Stimulated activated CD4-positive, alpha-beta T cell treated with anti-CD3 and anti-CD28 coated beads, TNF-alpha, amount 100 ng/mL, for 1 hour (primary cell): ENCODE measurements at places on chromosomes 1 and 21.
A peak's percentile ranks its signal among the peaks of the same experiment; 100 is the strongest.

GRCh38 chr1:196875935-196876334 lies 11.9 kb upstream of the CFHR4 start:
- DNase-seq, result no peak

GRCh38 chr1:152515434-152515783 lies 1.1 kb downstream of the CRCT1 start:
- DNase-seq, result no peak

DNA sequence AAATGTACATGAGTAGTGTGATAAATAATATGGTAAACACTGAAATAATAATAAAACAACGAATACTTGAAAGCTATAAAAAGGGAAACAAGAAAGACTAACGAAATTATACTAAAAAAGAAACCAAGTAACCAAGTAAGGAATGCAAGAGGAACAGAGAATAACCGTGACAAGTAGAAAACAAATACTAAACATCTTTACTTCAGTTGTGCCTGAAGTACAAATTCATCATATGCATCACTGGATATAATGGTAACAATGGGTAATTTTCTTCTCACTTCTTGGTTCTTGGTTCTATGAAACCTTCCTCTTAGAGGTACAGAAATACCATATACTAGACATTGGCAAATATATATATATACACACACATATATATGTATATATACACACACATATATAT lies 1093.6 kb upstream of the B3GALT2 start:
- no peak for DNase-seq

- DNase-seq, result no peak
Measured at GRCh38 chr1:209421978-209422680, 161.4 kb upstream of the CAMK1G start.

DNA sequence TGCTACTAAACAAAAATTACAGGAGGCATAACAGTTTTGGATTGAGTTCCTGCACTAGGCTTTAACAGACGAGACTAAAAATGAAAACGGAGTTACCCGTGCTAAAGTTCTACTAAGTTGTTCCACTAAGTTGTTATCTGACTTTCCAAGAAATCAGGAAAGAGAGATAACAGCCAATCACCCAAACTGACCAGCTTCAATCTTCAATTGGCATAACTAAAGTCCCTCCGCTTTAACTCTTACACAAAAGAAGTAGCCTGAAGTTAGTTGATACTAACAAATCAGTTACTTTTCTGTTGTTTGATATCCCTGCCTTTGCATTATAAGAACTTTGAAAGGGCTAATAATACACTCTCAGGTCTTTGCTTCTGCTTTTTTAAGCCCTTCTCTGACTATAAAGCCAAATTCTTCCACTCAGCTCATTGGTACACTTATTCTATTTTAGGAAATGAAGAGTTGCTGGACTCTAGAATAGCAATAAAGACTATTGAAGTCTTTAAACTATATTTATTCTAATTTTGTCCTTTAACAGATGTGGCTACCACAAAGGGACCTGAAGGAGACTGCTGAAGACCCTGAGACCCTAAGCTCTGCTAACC lies 61.3 kb downstream of the TESK2 start:
- DNase-seq, result no peak

DNA sequence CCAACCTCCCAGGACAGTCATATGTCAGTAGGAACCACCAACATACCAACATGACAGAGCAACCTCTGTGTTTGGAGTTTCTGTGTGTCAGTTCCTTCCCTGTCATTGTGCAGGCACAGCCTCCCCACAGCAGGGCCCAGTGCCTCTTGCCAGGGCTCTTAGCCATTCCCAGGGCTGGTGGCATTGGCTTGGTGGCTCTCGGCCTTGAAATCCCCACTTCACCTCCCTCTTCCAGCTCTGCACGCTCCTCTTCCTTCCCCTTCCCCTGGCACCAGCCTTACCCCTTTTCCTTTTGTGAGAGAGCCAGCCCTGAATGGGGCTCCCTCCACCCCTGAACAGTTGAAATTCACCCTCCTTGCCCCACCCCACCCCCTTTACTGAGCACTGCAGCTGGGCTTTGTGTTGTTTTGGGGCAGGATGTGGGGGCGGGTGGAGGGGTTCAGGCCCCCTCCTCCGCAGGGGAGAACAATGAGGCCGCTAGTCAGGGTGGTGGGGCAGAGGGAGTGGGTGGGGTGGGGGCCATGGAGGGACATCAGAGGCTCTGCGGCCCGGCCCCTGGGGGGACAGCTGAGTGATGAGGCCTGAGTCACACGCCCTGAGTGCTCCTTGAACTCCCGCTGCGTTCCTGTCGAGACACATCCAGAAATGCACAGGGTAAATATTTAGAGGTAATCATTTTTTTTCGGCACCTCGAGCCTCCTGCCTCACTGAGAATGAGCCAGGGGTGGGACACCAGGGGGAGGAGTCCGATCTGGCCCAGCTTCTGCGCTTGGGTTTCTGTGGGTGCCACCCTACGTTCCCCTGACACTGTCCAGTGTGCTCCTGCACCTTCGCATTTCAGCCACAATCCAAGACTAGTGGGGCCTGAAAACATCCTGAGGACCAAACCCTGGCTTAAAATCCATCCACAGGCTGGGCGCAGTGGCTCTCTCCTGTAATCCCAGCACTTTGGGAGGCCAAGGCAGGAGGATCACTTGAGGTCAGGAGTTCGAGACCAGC lies 28.6 kb downstream of the LGR6 start:
- no peak for DNase-seq

- DNase-seq, result no peak
Measured at GRCh38 chr1:2209400-2210083, 15.0 kb upstream of the FAAP20 start.

- no peak for DNase-seq
Measured at GRCh38 chr1:213277036-213277435, 226.0 kb downstream of the RPS6KC1 start.

DNA sequence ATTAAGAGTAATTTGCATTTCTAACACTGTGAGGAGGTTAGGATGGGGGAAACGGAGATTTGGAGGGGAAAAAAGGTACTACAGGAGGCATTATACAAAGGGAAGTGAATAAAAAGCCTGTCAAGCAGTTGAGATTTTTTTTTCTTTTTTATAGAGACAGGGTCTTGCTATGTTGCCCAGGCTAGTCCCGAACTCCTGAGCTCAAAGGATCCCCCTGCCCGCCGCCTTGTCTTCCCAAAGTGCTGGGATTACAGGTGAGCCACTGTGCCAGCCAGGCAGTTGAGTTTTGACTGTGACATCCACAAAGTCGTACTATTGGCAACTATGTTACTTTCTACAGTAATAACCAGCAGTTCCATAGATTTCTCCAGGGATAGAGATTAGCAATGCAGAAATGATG lies 2.6 kb downstream of the CLCC1 start:
- DNase-seq, result no peak

GRCh38 chr1:59657873-59658465 lies 156.8 kb upstream of the HOOK1 start:
- DNase-seq, result no peak

GRCh38 chr1:205840146-205840923 lies 9.6 kb downstream of the PM20D1 start:
- DNase-seq, result no peak

DNA sequence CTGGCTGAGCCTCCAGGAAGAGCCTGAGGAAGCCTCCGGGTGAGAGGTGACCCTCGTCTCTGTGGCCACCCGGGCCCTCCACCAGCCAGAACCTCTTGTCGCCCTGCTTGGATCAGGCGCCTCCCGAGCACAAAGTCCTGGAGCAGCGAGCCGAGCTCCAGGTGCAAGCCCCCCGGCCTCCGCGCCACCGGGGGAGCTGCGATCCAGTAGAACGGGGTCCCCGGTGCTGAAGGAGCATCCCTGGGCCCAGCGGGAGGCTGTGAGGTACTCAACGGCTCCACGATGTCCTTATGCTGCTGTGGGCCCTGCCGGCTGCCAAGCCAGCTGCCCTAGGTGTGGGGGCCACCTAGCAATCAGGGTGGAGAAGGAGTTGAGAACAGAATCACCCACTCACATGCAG lies 102.8 kb downstream of the PRDM16 start:
- DNase-seq, result no peak

DNA sequence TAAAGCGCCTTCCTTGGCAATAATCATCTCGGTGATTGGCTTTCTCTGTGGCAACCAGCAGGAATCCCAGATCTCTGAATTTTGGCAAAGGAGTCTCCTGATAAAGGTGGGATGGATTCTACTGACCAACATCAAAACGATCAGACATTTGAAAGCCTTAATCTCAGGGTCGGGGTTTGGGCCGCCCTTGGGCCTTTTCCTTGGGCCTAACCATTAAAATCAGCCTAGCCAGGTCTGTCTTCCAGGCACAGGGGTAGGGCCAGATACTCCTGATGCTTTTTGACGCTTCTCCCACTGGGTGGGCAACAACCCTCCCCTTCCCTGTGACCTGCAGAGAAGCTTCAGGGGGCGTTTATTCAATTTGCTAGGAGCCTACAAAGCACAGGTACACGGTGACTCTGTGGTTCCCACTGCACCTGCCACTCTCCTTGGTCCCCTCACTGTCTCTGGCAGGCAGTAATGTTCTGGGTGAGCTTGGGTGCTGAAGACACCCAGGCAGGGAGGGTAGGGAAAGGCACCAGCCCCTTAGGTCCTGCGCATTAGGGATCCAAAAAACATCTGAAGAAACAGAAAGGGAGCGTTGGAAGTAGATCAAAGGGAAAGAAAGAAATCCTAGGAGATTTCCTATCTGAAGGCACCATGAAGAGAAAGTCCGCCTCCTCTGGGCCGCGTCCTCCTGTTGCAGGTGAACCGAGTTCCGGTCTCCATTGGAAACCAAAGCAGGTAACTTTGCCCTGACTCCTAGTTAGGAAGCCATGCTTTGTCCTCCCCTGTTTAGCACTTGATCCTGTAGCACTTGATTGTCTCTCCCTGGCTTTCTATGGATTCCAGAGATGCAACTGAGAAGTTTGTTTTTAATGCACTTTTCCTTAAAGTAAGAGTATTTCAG lies 12.3 kb downstream of the RNU1-2 start:
- no peak for DNase-seq

- DNase-seq, result no peak
Measured at GRCh38 chr21:35504951-35505466, 455.9 kb upstream of the RUNX1 start.

DNA sequence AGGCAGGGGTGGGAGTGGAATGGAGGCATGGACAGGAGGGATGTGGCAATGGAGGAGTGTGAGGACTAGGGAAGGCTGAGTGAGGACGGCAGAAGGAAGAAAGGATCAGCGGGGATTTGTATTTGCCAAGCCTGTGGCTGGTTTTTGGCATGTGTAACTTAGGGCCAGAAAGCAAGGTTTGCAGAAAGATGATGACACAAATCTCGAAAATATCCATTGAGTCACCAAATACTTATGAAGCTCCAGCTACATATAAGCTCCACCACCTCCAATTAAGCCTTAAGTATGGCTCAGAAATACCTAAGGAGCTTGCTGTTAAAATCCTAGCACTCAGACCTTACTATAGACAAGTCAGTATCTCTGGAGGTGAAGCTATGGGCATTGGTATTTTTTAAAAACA lies 90.1 kb downstream of the OMA1 start:
- DNase-seq, result no peak

GRCh38 chr21:41805038-41805437 lies 38.2 kb upstream of the RIPK4 start:
- DNase-seq, result no peak

- no peak for DNase-seq
Measured at GRCh38 chr21:39336457-39337008, 12.4 kb downstream of the HMGN1 start.

DNA sequence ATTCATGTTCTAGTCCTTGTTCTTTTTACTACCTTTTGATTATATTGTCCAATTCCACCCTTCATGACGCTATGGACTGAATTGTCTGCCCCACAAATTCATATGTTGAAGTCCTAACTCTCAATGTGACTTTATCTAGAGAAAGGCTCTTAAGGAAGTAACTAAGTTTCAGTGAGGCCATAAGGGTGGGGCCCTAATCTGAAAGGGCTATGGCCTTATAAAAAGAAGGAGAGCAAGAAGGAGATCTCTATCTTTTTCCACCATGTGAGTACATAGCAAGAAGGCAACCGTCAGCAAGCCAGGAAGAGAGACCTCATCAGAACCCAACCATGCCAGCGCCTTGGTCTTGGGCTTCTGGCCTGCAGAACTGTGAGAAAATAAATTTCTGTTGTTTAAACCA lies 95.9 kb downstream of the HIVEP3 start:
- DNase-seq, result no peak

- no peak for DNase-seq
Measured at GRCh38 chr1:93746021-93746812, 64.6 kb upstream of the BCAR3 start.

DNA sequence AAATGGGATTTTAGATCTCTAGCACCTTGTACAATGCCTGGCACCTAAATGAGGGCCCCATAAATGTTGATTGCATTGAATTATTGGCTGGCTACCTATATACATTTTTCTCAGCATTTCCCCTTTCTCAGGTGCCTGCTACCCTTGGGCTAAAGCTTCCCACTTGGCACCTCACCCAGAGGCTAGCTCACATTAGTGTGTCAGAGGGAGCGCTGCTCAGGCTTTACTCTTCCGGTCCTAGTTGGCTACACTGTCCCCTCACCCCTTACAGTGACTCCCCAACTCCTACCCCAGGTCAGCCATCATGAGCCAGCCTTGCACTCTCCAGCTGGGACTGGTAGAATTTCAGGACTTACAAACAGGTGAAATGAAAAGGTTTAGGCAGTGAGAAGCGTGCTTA lies 9.5 kb downstream of the TRAF5 start:
- no peak for DNase-seq

- DNase-seq, result no peak
Measured at GRCh38 chr1:85818371-85818770, 110.1 kb upstream of the ZNHIT6 start.

GRCh38 chr1:165768513-165769394 lies at the start of gene TMCO1:
TMCO1 (minus strand) TSS chr1:165768868; CDS start chr1:165768751, 117 bp downstream.
- DNase-seq, result peak; percentile 80

- no peak for DNase-seq
Measured at GRCh38 chr21:16196001-16196400, 466.2 kb downstream of the USP25 start.

DNA sequence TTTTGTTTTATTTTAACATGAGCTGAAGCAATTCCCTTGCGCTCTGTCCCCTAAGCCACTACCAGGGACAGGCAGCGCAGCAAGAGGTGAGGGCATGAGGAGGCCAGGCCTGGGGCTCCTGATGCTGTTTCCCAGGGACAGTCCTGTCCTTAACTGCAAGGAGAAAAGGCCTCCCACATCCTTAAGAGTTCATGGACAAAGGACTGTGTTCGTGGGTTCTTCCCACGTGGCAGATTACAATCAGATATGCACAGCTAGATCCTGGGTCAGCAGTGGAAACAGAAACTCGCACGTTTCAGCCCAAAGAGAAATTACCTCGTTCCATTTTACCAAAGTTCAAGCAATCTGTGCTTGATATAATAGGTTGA lies 85.8 kb downstream of the MIS18A start:
- DNase-seq, result no peak

- DNase-seq, result no peak
Measured at GRCh38 chr1:32082022-32082421, 9.3 kb downstream of the TMEM39B start.

DNA sequence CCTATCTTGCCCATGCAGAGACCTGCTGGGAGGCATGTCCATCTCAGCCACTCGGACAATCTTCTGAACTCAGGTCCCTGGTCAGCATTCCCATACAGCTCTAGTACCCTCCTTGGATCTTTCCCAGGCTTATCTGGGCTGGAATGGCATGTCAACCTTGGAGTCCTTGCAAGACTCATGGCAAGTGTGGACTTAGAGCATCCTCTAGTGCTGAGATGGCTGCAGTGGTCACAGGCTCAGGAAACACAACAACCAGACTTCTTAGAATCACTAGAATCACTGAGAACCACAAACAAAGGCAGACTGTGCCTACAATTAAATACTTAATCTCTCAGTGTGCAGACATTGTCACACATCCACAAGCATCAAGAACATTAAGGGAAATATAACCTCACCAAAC lies 73.1 kb upstream of the TSHB start:
- DNase-seq, result no peak

GRCh38 chr21:44267655-44268142 lies 6.0 kb upstream of the DNMT3L start:
- no peak for DNase-seq
